Cardiac septum (tissue), 1 donor: ENCODE measurements at places on chromosomes 5 and 9.

GRCh38 chr9:81562231-81563019 is 126.9 kb downstream of the TLE1 start:
- no peak for DNase-seq

DNA sequence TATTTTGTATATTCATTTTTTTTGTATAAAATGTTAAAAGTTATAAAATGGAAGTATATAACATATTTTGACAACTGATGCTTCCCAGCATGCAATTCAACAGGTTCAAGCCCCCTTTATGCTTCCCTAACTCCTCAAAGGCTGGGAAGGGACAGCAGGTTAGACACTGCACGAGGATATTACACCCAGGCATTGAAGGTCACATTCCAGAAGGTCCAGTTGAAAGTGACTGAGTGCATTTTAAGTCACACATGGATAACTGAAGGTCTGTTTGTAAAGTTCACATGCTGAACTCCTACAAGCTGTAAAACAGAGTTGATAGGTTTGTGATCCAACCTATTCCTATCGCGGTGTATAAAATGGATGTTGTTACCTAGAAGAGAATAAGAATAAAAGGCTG is 13.6 kb downstream of the PRXL2C start:
- DNase-seq, result no peak

GRCh38 chr9:134617836-134618162 is 23.8 kb upstream of the COL5A1 start:
- no peak for DNase-seq

DNA sequence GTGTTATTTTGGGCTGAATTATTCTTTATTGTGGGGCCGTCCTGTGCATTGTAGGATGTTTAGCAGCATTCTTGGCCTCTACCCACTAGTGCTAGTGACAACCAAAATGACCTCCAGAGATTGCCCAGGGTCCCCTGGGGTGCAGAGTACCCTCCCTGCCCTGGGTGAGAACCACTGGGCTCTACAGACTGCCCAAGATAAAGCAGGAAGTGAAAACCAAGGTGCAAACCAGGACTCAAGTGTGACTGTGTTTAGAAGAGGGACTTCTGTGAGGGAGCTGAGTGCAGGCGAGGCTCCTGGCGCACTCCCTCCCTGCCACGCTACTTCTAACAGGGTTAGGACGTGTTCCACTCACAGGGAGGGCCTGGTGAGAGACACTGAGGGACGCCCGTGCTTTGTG is 41.6 kb downstream of the USP20 start:
- no peak for DNase-seq

- no peak for DNase-seq
These were observed 70.6 kb downstream of the DOCK2 start for GRCh38 chr5:169707686-169708085.

DNA sequence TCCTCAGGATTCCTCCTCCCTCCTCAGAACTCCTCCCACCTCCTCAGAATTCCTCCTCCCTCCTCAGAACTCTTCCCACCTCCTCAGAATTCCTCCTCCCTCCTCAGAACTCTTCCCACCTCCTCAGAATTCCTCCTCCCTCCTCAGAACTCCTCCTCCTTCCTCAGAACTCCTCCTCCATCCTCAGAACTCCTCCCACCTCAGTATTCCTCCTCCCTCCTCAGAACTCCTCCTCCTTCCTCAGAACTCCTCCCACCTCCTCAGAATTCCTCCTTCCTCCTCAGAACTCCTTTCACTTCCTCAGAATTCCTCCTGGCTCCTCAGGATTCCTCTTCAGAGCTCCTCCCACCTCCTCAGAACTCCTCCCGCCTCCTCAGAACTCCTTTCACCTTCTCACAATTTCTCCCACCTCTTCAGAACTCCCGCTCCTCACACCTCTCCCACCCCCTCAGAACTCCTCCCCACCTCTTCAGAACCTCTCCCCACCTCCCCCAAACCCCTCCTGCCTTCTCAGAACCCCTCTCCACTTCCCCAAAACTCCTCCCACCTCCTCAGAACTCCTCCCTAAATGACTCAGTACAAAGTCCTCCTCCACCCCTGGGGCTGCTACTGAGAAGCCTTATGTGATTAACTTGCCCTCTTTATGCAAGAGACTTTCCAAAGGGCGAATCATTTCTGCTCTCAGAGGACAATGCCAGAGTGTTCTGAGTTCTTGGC is 23.2 kb downstream of the SLC46A2 start:
- no peak for DNase-seq

DNA sequence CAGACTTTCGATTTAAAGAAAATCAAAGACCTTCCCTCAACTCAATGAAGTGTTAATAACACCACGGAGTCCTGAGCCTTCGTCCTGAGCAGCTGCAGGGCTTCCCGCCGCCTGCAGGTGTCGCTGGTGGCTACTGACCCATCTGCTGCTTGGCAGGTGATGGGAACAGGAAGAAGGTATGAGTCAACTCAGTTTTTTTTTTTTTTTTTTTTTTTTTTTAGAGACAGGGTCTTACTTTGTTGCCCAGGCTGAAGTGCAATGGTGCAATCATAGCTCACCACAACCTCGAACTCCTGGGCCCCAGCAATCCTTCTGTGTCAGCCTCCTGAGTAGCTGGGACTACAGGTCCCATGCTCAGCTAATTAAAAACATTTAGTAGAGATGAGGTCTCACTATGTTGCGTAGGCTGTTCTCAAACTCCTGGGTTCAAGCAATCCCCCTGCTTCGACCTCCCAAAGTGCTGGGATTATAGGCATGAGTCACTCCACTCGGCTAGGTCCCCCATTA is 185.7 kb upstream of the IL12B start:
- DNase-seq, result no peak

GRCh38 chr9:32251539-32251938 is 132.9 kb upstream of the ACO1 start:
- DNase-seq, result no peak

DNA sequence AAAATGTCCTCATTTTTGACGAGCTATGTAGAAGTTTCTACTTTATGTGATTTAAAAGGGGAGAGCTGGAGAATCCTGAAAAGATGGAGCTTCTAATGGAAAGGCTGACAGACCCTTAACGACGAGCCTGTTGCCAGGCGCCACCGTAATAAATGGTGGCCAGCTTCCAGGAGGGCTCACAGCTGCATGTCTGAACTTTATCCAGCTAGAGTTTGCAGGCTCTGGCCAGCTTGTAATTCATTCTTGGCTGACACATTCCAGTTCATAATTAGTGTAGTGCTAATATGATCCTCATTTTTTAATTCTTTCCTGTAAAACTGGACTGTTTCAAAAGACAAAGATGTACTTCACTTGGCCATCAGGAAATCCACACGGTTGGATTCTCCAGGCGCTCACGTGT is 246.7 kb downstream of the GAS1 start:
- no peak for DNase-seq

- DNase-seq, result no peak
These were observed 48.4 kb downstream of the GALNT10 start for GRCh38 chr5:154238776-154239481.

GRCh38 chr9:18366184-18366583 is 107.8 kb upstream of the ADAMTSL1 start:
- no peak for DNase-seq

DNA sequence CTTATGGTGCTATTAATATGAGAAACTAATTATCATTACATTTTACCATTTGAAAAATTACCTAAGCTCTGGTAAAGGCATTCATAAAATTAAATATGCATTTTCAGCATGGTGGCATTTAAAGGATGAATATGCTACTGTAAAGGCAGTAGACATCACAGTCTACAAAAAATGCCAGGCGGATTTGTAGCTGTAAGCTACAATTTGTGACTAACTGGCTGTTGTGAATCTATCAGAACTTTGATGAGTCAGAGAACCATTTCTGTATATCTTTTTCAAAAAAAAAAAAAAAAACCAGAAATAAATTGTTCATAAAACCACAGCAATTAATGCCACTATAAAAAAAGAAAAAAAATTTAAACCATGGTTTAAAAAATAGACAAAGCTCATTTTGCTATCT is 186.3 kb downstream of the NFIB start:
- no peak for DNase-seq

DNA sequence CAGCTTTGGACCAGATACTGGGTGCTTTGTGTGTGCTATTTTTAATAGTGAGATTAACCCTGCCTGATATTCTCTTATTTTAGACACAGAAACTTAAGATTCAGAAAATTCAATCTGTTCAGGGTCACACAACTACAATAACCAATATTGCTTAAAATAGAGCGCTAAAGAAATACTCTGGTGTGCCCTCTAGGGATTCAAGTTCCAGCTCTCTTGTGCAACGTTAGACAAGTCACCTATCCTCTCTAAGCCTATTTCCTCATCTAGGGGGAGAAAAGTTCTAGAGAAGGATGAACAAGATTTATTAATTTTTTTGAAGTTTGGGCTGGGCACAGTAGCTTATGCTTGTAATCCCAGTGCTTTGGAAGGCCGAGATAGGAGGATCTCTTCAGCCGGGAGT is 2.1 kb upstream of the SCAI start:
- no peak for DNase-seq

- no peak for DNase-seq
These were observed 76.6 kb upstream of the SSBP2 start for GRCh38 chr5:81827500-81827899.

DNA sequence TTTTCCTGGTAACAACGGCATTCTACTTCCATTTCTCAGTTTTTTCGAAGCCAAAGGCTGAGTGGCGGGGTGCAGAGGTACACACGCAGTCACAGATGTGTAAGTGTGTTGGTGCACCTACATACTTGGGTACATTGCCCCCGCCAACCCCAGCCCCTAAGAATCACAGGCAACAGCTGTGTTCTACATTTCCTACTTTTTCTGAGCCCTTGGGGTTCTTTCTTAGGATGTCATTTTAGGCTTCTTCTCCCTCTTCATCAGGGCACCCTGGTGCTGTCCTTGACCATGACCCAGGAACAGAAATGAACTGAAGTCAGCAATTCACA is 104.8 kb downstream of the PAX5 start:
- DNase-seq, result no peak

GRCh38 chr9:91599564-91599963 is 175.9 kb upstream of the NFIL3 start:
- no peak for DNase-seq

GRCh38 chr5:108101130-108101529 is 280.8 kb downstream of the FBXL17 start:
- no peak for DNase-seq

GRCh38 chr9:118478752-118479151 is 774.5 kb downstream of the TLR4 start:
- no peak for DNase-seq

DNA sequence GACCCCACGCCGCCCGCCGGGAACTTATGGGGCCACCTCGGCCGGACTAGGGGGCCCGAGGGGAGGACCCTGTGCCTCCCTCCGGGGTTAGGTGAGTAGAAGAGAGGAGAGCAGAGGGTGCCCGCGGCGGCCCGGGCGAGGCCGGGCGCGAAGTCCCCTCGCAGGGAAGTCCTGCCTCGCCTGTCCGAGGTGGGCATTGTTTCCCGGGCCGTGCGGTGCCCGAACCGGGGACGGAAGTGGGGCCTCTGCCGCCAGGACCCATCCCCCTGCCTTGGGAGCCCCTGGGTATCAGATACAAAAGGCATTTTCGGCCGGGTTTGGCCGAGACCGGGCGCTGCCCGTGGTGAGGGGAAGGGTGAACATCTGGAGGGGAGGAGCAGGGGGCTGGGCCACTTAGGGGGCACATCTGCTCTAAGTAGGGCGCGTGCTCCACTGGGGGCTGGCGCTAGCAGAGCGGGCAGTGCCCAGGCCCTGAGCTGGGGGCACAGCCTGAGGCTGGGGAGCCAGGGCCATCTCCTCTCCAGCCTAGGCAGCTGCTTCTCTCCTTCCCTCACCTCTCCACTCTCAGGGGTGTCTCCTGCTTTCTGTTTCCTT is 48.2 kb downstream of the DAB2IP start:
- DNase-seq, result no peak

- DNase-seq, result no peak
These were observed 129.7 kb upstream of the MAP3K1 start for GRCh38 chr5:56685503-56686217.

GRCh38 chr5:33743099-33743498 is 148.7 kb downstream of the ADAMTS12 start:
- DNase-seq, result no peak
